ENCODE measurements at places on chromosomes 3 and 15. TPM values are rescaled to one million over a fixed set of nuclear protein-coding genes. Genes with fewer than 3 reads are reported as not detected.

The FETUB gene
- not detected for total RNA-seq

The TMEM158 gene
- total RNA-seq, result 1.9 TPM

The TRIM42 gene
- not detected for total RNA-seq

The TYRO3 gene
- total RNA-seq, result 4.0 TPM

DNA sequence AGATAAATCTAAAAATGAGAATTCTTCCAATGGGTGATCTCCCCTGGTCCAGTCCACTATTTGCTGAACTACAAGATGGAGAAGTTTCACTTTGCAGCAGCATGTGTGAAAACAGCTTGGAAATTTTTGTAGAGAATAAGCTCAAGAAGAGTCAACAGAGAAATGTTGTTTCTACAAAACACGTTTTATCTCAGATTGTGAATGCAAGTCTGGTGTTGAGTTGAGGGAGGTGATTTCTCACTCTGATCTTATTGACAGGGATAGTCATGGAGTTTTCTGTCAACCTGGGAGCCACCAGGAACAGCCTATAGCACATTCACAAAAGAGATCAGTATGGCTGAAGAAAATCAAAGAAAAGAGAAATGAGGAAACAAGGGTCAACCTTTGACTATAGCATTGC is 981.2 kb upstream of the CFAP20DC start:
- H3K27me3 ChIP-seq, result no peaks in the 10 kb centered on the region
- peaks cover 41% of the 10 kb centered on the region for H3K4me1 ChIP-seq
- peaks cover 46% of the 10 kb centered on the region for H3K36me3 ChIP-seq
- DNase-seq, result no peak
- H3K27ac ChIP-seq, result peak overlapping the region; percentile 40
- no peak overlapping the region for H3K4me3 ChIP-seq

DNA sequence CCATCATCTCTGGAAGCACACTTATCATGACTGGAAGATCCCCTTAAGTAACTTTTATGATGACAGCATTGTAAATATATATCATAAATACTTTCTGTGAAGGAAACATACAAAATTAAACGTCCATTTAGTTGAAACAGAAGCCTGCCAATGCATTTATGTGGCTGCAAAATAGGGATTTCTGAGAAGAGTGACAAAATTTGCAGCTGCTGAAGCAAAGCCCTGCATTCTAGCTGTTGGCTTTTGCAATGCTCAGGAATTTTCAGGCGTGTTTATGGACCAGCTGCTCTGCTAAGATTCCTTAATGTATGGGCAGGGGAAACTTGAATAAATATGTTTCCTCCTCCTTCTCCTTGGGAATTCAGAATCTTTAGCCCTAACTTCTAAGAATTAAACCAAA is 137.3 kb downstream of the CACNA2D3 start:
- no peak for DNase-seq
- H3K36me3 ChIP-seq, result no peaks in the 10 kb centered on the region
- no peaks in the 10 kb centered on the region for H3K27me3 ChIP-seq
- H3K27ac ChIP-seq, result no peak overlapping the region
- no peak overlapping the region for H3K4me3 ChIP-seq
- no peaks in the 10 kb centered on the region for H3K4me1 ChIP-seq

- peaks cover 24% of the 10 kb centered on the region for H3K4me1 ChIP-seq
- no peaks in the 10 kb centered on the region for H3K27me3 ChIP-seq
- no peak for DNase-seq
- no peak overlapping the region for H3K27ac ChIP-seq
Measured at GRCh38 chr3:44993471-44994205, 17.6 kb downstream of the EXOSC7 start.

- H3K4me3 ChIP-seq, result no peak overlapping the region
- no peaks in the 10 kb centered on the region for H3K4me1 ChIP-seq
- no peaks in the 10 kb centered on the region for H3K36me3 ChIP-seq
- H3K27ac ChIP-seq, result no peak overlapping the region
- no peaks in the 10 kb centered on the region for H3K27me3 ChIP-seq
Measured at GRCh38 chr3:10975695-10976234, 16.8 kb upstream of the SLC6A1 start.

DNA sequence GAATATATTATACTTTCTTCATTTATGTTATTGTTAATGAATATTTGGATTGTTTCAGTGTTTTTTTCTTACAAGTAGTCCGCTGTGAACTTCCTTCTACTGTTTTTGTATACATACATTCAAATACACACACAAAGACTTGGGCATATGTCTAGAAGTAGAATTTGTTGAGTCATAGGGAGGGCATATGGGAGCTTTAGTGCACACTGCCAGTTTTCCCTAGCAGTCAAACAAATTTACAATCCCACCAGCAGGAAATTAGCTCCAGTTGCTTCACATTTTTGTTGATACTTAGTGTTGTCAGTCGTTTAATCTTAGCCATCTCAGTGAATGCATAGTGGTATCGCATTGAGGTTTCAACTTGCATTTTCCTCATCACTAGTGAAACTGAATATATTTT is 492.3 kb downstream of the DIPK2A start:
- no peaks in the 10 kb centered on the region for H3K36me3 ChIP-seq
- no peak for DNase-seq
- H3K27me3 ChIP-seq, result no peaks in the 10 kb centered on the region

DNA sequence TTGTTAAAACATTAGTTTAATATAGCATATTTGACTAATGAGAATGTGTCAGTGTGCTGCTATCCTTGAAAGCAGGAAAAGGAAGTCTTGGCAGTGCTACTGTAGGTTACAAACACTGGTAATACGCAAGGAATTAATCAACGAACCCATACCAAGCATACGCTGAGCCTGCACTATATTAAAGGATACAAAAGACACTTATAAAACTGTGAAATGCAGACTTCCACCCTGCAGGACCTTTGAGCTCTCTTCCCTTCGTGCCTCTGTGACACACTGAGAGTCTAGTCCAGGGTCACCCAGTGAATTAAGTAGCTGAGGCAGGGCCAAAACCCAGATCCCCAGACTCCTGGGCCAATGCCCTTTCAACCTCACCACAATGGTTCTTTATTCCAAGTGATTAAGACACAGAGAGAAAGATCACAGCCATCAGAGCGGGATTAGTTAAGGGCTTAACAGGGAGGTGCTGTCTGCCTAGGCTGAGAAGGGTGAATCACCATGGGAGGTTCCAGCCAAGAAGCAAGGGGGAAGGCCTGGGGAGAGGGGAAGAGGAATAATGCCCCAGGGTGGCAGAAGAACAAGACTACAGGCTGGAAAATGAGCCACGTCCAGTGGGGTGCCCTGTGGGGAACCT is 6.8 kb downstream of the ANXA2 start:
- peak overlapping the region; percentile 67 for H3K27ac ChIP-seq
- no peak overlapping the region for H3K4me3 ChIP-seq
- peaks cover 72% of the 10 kb centered on the region for H3K36me3 ChIP-seq
- peaks cover 75% of the 10 kb centered on the region for H3K4me1 ChIP-seq
- DNase-seq, result no peak

- peak overlapping the region; percentile 22 for H3K4me3 ChIP-seq
- no peak for DNase-seq
- H3K36me3 ChIP-seq, result no peaks in the 10 kb centered on the region
- H3K27me3 ChIP-seq, result no peaks in the 10 kb centered on the region
- peak overlapping the region; percentile 78 for H3K27ac ChIP-seq
- H3K4me1 ChIP-seq, result peaks cover 35% of the 10 kb centered on the region
Measured at GRCh38 chr15:73965758-73966113, 26.4 kb downstream of the STOML1 start.

- DNase-seq, result no peak
- peaks cover 3% of the 10 kb centered on the region for H3K4me1 ChIP-seq
Measured at GRCh38 chr3:108021131-108021530, 69.7 kb downstream of the CD47 start.

DNA sequence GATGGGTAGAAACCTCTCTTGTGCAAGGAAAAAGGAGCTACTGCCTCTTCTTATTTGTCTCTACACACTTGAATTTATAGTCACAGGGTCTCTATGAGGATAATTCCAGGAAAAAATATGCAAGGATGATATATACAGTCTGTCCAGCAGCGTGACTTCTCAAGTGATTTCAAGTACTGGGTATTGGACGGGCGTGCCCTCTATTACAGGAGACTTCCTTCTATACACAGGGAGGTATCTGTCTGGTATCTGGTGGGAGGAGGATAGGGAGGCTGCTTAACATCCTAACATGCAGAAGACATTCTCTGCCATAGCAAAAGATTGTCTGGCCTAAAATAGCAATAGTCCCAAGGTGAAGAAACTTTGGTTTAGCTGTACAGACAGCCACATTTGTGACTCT is 146.1 kb downstream of the TPRG1 start:
- peak overlapping the region; percentile 22 for H3K4me3 ChIP-seq
- peaks cover 88% of the 10 kb centered on the region for H3K4me1 ChIP-seq
- no peak for DNase-seq
- no peaks in the 10 kb centered on the region for H3K27me3 ChIP-seq
- peak overlapping the region; percentile 51 for H3K27ac ChIP-seq

DNA sequence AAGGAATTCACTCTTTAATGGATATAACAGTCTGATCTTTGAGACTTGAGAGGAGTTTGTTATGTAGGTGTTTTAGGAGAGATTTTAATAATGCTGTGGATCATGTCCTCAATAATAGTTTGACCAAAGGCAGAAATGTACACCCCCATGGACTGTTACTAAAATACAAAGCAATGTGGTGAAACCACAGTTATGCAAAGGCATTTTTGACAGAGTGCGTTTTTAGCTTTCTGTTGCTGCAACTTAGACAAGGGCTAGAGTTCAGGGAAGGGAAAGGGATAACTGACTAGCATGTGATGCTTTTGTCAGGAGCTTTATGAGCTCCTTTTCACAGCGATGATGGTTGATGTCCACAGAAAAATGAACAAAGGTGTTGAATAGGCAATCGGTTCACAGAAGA is 3.6 kb upstream of the STARD5 start:
- H3K4me1 ChIP-seq, result peaks cover 21% of the 10 kb centered on the region
- no peak for DNase-seq
- no peaks in the 10 kb centered on the region for H3K27me3 ChIP-seq

DNA sequence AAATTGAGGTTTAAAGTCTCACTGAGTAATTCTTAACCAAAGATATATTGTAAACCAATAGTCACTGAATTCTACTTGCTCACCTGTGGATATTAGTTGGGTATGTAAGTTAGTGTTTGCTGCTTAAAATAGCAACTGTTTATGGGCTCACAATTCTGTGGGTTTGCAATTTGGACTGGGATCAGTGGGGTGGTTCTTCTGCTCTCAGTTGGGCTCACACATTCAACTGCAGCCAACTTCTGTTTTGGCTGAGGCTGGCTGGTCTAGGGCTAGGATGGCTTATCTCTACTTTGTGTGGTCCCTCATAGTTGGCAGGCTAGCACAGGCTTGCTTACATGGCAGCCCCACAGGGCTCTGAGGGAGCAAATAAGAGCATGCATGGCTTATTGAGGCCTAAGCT is 226.0 kb upstream of the LRRFIP2 start:
- peaks cover 12% of the 10 kb centered on the region for H3K36me3 ChIP-seq
- H3K27ac ChIP-seq, result no peak overlapping the region
- H3K27me3 ChIP-seq, result no peaks in the 10 kb centered on the region
- no peak for DNase-seq
